Activated T-helper 2 cell treated with anti-CD3 and anti-CD28 coated beads, Interferon-gamma antibody, Interleukin-2, Interleukin-4, amounts not matched to agents 10 μg/mL and 5 μg/mL and 100 μg/mL, durations not matched to agents 14 hours and 24 hours and 36 hours (primary cell): ENCODE measurements at places on chromosomes 4 and X. TPM values are rescaled to one million over a fixed set of nuclear protein-coding genes. Genes with fewer than 3 reads are reported as not detected.

GRCh38 chr4:40305328-40306170 lies 29.6 kb upstream of the CHRNA9 start:
- H3K36me3 ChIP-seq, result peaks cover 12% of the 10 kb centered on the region
- no peak for DNase-seq
- peak overlapping the region; percentile 35 for H3K4me3 ChIP-seq

- peaks cover 29% of the 10 kb centered on the region for H3K4me1 ChIP-seq
- H3K27ac ChIP-seq, result peak overlapping the region; percentile 93
- H3K4me3 ChIP-seq, result peak overlapping the region; percentile 93
- DNase-seq, result peak; percentile 24
- no peaks in the 10 kb centered on the region for H3K27me3 ChIP-seq
These were observed 2.3 kb upstream of the UBA1 start for GRCh38 chrX:47191331-47191730.

GRCh38 chr4:106707776-106708463 lies 328.2 kb downstream of the DKK2 start:
- H3K27ac ChIP-seq, result no peak overlapping the region
- H3K27me3 ChIP-seq, result no peaks in the 10 kb centered on the region
- no peak for DNase-seq
- H3K36me3 ChIP-seq, result no peaks in the 10 kb centered on the region
- no peak overlapping the region for H3K4me3 ChIP-seq
- H3K4me1 ChIP-seq, result no peaks in the 10 kb centered on the region

- H3K4me1 ChIP-seq, result no peaks in the 10 kb centered on the region
- no peaks in the 10 kb centered on the region for H3K27me3 ChIP-seq
- no peaks in the 10 kb centered on the region for H3K36me3 ChIP-seq
- no peak overlapping the region for H3K27ac ChIP-seq
- H3K4me3 ChIP-seq, result no peak overlapping the region
These were observed 10.4 kb upstream of the SCOC start for GRCh38 chr4:140363051-140363450.

- H3K27me3 ChIP-seq, result no peaks in the 10 kb centered on the region
- DNase-seq, result peak; percentile 34
- peak overlapping the region; percentile 97 for H3K27ac ChIP-seq
- peak overlapping the region; percentile 57 for H3K4me3 ChIP-seq
- peaks cover 54% of the 10 kb centered on the region for H3K4me1 ChIP-seq
These were observed 128.2 kb downstream of the C4orf51 start for GRCh38 chr4:145808021-145808650.

GRCh38 chrX:42739258-42739657 lies 38.7 kb downstream of the PPP1R2C start:
- no peaks in the 10 kb centered on the region for H3K4me1 ChIP-seq
- H3K27me3 ChIP-seq, result no peaks in the 10 kb centered on the region
- H3K27ac ChIP-seq, result no peak overlapping the region

SPACA5 gene
- not detected in 2 replicates for total RNA-seq

CAPN6 gene
- not detected in 2 replicates for total RNA-seq

RHOXF2 gene
- total RNA-seq, result not detected in 2 replicates

GRCh38 chr4:122635205-122635604 lies 14.3 kb upstream of the IL21 start:
- DNase-seq, result no peak
- H3K4me1 ChIP-seq, result peaks cover 13% of the 10 kb centered on the region
- H3K27me3 ChIP-seq, result no peaks in the 10 kb centered on the region
- H3K4me3 ChIP-seq, result no peak overlapping the region

GRCh38 chrX:30313322-30313721 lies 4.1 kb upstream of the NR0B1 start:
- peaks cover 10% of the 10 kb centered on the region for H3K27me3 ChIP-seq
- DNase-seq, result no peak
- no peaks in the 10 kb centered on the region for H3K36me3 ChIP-seq
- H3K4me1 ChIP-seq, result no peaks in the 10 kb centered on the region

TRIM61 gene
- total RNA-seq, result 2.7 and 3.2 TPM in 2 replicates

CXCL1 gene
- not detected in 2 replicates for total RNA-seq

DNA sequence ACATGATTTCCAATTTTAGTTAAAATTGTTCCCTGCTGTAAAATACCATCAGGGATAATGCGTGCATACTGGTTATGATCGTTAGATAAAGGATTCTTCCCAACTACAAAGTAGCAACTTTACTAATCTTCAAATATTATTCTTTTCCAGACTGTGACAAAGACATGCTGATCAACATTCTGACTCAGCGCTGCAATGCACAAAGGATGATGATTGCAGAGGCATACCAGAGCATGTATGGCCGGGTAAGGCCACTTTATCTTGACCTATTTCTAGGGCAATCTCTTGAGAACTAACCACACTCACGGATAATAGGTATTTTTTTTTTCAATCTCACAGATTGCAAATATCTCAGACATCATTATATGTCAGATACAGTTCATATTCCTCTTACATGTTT lies 47.0 kb downstream of the ANXA10 start:
- no peak overlapping the region for H3K27ac ChIP-seq
- no peak overlapping the region for H3K4me3 ChIP-seq
- no peaks in the 10 kb centered on the region for H3K36me3 ChIP-seq
- no peaks in the 10 kb centered on the region for H3K27me3 ChIP-seq

RIBC1 gene
- total RNA-seq, result 0.43 and 0.90 TPM in 2 replicates

DNA sequence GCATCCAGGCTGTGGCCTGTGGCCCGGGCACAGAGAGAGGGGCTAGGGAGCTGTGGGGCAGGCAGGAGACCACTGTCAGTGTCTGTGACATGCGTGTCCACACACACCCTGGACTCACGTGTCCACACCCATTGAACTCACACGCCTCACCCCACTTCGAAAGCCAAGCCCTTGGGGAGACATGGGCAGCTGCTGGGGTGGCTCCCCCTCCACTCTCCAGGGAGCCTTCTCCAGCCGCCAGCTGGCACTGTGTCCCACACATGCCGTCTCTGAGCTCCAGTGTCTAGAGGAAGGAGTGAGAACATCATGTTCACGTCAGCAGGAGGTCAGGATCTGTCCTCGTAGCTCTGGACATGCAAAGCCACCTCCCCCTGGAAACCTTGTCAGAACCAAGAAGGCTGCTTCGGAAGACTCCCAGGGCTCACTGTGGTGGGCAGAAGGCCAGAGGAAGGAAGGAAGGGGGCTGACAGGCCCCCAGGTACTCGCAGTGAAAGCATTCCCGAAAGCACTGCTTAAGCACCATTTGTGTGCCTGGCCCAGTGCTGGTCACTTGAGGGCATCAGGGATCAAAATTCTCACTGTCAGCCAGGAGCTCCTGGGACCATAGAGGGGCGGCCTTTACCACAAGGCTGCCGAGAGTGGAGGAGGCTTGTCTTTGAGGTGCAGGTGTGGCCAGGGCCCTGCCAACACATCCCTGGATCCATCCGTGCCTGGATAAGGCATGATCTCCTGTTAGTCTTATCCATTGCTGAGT lies 61.4 kb downstream of the HTRA3 start:
- H3K27ac ChIP-seq, result no peak overlapping the region
- DNase-seq, result no peak
- H3K4me3 ChIP-seq, result no peak overlapping the region
- H3K4me1 ChIP-seq, result no peaks in the 10 kb centered on the region
- no peaks in the 10 kb centered on the region for H3K36me3 ChIP-seq
